Umbilical cord (tissue), 2 donors: ENCODE measurements at places on chromosomes 3 and 15. TPM values are rescaled to one million over a fixed set of nuclear protein-coding genes. Genes with fewer than 3 reads are reported as not detected.
A peak's percentile ranks its signal among the peaks of the same experiment; 100 is the strongest.

- DNase-seq = no peak
These were observed 113.3 kb downstream of the SMAD6 start for GRCh38 chr15:66815318-66815717.

EIF4G1 gene
- 89.6 TPM for total RNA-seq

SEMA5B gene
- 6.0 TPM for total RNA-seq

- DNase-seq = peak; percentile 74
These were observed 25.2 kb downstream of the TSEN2 start for GRCh38 chr3:12509466-12509865.

FGF12 gene
- total RNA-seq = 7.0 TPM

DNA sequence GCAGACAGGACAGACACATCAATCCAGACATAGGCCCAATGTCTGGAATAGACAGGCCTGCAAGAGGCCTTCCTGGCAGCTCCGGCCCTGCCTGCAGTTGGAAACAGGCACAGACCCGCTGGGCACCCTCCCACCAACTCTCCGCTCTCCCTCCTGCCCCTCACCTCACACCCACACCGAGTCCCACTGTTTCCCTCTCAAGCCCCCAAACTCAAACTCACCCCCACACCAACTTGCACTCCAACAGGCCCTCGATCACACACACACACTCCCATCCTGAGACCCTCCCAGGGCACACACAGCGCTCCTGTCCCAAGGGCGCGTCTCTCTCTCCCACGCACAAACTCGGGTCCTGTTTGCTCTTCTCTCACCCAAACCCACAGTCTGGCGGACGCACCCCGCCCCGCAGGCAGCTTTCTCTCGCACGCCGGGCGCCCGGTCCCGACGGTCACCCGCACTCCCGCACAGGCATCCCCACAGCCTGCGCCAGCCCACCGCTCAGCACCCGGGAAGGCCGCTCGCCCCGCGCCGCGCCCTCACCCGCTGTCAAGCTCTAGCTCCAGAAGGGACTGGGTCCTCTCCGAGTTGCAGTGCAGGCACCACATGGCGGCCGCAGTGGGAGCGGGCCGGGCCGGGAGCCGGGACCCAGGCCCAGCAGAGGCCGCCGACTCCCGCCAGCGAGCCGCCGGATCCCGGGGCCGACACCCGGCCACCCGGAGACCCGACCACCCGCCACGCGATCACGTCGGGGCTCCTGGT, 106.2 kb downstream of the IQSEC1 start:
- no peak for DNase-seq

DNA sequence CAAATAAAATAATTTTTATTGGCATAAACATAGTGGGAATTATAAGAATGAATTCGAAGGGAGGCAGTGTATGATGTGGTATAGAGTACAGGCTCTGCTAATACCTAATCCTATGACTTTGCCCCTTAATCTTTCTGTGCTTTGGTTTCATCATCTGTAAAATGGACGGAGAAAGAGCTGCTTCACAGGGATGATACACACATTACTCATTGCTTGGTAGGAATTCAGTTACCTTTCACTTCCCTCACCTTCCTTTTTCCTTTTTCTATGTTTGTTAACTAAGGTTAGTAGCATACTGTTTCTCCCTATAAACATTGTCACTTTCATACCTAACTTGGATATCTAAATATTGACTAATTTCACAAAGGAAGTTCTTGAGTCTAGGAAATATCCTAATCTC, 36.2 kb downstream of the LEKR1 start:
- no peak for DNase-seq

GRCh38 chr3:67516496-67516895, 137.9 kb downstream of the SUCLG2 start:
- DNase-seq = no peak

DNA sequence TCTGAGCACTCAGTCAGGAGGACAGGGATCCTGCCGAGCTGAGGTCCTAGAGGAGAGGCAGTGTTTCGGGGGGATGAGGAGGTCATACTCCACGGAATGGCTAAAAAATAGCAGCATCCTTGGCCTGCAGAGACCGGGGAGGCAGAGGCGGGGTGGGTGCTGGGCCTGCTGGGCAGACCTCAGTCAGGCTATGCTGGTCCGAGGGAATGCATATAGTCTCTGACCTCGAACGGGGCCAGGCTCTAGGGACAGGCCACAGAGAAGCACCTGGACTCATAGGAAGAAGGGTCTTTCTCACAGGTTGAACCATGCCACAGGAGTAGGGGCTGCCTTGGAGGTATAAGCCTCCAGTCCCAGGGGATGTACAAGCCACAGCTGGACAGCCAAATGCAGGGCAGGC, 14.0 kb upstream of the SKIC8 start:
- DNase-seq = no peak

DNA sequence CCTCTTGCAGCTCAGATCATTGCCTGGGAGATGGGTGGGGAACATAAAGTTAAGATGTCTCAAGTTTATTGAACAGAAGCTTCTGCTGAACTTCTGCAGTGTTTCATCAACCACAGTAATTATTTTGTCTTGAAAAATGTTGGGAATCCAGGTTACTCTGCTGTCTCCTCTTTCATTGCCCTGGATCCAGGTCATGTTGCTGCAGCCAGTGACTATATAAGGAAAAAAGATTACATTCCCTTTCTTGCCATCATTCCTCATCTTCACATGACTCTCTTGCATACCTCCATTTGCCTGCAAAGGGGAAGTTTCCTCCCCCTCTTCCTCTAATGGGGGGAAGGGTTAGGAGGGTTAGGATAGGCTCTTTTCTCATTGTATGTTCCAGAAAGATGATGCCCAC, 15.1 kb downstream of the GMNC start:
- DNase-seq = no peak

- DNase-seq = no peak
These were observed 17.7 kb upstream of the PTPN9 start for GRCh38 chr15:75596703-75597345.

CFAP92 gene
- 2.2 TPM for total RNA-seq

- no peak for DNase-seq
These were observed 120.8 kb downstream of the SLCO3A1 start for GRCh38 chr15:91974321-91974720.

DNA sequence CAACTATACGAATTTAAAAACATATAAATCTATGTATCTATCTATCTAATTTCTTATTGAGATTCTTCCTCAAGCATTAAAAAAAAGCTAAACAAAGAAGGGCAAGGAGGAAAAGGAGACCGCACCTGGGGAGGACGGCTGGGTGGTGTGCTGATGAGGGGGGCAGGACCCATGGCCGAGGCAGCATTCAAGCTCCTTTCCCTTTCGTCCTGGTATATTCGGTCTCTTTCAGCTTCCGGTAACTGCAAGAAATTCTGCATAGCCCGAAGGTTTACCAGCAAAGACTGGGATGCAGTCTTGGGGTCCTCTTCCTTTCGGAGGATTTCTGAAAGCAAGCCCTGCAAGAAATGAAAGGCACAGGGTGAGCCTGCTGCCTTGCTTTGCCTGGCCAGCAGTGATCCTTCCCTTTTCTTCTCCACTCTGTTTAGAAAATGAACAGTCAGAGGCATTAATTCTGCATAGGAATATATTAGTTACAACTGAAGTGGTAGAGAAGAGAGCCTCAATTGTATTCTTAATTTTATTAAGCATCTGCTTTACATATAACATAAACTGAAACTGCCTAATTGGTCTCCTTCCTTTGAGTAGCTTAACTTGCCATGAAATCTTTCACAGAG, 38.8 kb downstream of the SATB1 start:
- DNase-seq = no peak

- peak; percentile 55 for DNase-seq
These were observed 21.4 kb downstream of the CCDC13 start for GRCh38 chr3:42751609-42752008.

- DNase-seq = peak; percentile 15
These were observed 65.4 kb downstream of the KCNH8 start for GRCh38 chr3:19213603-19214220.

ARRDC4 gene
- 36.1 TPM for total RNA-seq

GRCh38 chr3:184383033-184383740, 3.3 kb downstream of the CHRD start:
- DNase-seq = no peak

PPP1R14D gene
- 1.7 TPM for total RNA-seq

GRCh38 chr3:131283862-131284261, 97.7 kb upstream of the NUDT16 start:
- no peak for DNase-seq

- no peak for DNase-seq
These were observed 64.0 kb downstream of the TMEM212 start for GRCh38 chr3:171906951-171907676.

WNT5A gene
- 5.3 TPM for total RNA-seq

DNA sequence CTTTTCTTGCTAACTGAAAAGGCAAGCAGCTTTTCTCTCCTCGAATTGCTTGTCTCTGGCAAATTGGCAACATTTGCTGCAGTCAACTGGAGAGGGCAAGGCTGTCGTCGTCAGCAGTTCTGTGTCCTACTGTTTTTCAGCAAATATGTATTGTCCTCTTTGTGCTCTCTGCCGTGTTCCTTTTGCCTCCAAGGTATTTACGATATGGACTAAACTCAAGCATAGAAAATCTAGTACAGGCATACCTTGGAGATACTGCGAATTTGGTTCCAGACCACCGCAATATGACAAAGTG, 558 bp upstream of the SLC30A4 start:
- DNase-seq = no peak

- DNase-seq = no peak
These were observed 142.8 kb downstream of the TGFBR2 start for GRCh38 chr3:30749230-30749629.

DNA sequence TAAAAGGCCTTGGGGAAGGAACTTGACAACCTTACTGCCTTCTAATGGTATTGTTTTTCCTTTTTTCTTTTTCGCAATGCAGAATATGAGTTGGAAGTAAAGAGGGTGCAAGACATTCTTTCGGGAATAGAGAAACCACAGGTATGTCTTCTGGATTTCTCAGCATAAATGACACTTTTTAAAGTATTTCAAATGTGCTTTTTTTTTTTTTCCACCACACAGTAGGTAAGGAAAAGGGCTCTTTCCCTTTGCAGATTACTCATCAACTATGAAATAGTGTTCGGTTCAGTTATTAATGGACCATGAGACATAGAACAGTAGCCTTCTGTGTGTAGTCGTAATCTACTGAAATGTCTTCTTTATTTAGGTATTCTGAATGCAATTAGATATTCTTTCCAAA, 162.4 kb downstream of the GHSR start:
- no peak for DNase-seq

EIF1B gene
- 49.4 TPM for total RNA-seq

DNA sequence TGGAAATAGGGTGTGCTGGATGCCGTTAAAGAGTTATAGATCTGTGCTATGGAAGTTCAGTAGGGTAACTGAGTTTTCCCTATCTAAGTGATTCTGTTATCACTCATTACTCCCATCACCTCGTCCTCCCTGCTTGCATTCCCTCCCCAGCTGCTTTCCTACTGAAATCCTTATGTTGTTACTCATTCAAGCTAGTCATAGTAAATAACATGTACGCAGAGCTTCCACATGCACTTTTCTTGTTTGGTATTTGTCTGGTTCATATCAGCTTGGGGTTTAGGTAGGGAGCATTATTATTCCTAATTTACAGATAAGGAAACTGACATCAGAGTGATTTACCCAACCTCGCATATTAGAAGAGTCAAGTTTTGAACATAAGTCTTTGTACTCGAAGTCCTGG, 135.1 kb downstream of the HCN4 start:
- DNase-seq = no peak

- no peak for DNase-seq
These were observed 86.8 kb downstream of the LSM3 start for GRCh38 chr3:14265246-14265962.

DNA sequence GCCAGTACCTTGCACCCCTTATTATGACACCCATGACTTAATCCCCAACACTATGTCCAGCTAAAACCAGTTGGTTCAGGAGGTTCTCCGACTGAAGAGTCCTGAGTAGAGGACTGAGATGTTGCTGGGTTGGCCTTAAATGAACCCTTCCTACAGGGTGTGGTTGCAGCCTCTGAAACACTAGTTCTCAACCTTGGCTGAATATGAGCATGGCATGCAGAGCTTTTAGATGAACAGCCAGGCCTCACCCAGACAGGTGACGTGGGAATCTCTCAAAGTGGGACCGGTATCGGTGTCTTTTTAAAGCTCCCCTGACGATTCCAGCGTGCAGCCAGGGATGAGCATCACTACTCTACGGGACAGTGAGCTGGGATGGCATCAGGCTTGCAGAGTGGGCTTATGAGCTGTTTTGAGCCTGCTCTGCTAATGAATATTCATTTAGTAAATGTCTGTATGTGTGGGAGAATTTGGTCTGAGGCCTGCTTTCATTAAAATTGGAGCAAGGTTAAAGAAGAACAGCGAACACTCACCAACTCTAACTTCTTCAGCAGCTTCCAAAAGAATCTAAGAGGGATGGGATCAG, 79.7 kb upstream of the PRICKLE2 start:
- no peak for DNase-seq

DNA sequence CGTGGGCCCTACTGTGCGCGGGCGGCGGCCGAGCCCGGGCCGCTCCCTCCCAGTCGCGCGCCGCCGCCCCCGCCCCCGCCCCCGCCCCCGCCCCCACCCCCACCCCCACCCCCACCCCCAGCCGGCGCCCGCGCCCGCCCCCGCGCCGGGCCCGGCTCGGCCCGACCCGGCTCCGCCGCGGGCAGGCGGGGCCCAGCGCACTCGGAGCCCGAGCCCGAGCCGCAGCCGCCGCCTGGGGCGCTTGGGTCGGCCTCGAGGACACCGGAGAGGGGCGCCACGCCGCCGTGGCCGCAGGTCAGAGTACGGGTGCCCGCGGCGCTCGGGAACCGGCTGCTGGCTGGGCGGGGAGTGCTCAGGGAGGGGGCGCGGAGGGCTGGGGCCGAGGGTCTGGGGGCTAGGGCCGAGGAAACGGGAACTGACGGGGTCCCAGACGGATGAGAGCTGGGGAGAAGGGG, 1.1 kb upstream of the PPARG start:
- no peak for DNase-seq

DNA sequence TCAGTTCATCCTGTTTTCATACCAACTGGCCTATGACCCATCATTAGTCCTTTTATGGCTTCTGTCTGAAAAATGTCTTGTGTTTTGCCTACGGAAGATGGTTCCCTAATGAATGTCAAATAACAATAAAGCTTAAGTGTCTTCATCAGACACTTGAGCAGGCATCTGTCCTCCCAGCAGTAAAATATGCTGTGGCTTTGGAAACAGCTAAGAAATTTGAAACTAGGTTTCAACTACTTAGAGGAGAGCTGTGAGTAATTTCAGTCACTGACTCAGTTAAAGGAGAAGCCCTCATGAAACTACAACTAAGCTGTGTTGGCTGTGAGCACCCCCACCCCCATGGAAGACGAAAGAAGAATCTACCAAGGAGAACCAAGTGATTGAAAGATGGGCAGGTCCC, 409.4 kb upstream of the PPP2R3A start:
- no peak for DNase-seq

ITGA11 gene
- 84.5 TPM for total RNA-seq

DNA sequence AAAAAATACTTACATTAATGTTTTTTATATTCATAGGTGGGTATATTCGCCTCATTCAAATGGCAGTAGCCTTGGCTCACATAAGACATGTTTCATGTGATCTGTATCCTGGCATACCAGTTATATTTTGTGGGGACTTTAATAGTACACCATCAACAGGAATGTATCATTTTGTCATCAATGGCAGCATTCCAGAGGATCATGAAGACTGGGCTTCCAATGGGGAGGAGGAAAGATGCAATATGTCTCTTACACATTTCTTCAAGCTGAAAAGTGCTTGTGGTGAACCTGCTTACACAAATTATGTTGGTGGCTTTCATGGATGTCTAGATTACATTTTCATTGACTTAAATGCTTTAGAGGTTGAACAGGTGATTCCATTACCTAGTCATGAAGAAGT, 3.5 kb downstream of the PDE12 start:
- DNase-seq = no peak
